AG08395 (cell line): ENCODE measurements at places on chromosomes 4 and X.

- no peak for DNase-seq
These were observed 371.1 kb downstream of the FBXO8 start for GRCh38 chr4:173912384-173912783.

DNA sequence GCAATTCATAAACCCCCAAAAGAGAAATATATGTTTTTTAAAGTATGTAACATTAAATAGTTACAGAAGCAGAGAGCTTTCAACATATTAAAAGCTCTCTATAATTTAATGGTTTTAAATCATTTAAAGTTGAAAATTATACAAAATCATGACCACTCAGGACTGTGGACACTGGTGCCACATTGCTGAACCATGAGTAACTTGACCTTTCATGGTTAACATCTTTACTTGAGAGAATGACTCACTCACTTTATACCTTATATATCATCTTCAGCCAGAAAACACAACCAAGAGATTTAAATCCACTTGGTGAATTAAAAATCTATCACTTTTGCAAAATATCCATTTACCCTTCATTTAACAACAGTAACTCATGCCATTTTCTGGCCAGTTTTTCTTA is 584.3 kb upstream of the SMIM31 start:
- DNase-seq: no peak

DNA sequence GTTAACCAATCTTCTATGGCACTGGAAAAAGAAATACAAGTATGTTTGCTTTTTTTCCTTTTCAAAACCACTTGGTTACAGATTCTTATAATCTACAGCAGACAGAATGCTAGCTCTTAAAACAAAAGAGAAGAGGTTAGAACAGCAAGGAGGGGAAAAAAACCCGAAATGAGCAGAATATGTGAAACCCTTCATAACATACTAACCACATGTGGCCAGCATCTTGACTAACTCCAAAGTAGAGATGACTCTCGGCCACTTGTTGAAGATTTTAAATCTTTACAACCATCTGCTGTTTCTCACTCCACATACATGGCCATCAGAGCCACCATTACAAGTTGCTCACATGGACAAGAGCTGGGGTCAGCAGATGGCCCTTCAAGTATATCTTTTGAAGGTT is 100.3 kb downstream of the PAPSS1 start:
- DNase-seq: peak; percentile 31

- no peak for DNase-seq
These were observed 158.9 kb downstream of the MID1IP1 start for GRCh38 chrX:38960137-38960536.

DNA sequence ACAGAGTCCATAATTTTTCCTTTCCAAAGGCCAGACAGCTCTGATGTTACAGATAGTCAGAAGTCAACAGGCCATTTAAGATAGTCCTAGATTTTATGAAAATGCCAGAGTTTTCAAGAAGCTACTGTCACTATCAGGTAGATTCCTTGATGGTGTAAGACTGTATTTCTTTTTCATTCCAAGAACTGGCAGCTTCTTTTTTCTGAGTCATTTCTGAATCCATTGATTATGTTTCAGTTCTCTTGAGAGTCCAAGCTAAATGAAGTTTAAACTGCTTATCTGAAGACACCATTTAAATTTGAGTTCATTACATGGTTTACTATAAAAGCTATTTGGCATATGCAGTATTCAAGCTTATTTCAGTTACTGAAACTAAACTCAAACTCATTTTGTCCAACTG is 44.6 kb downstream of the RASSF6 start:
- DNase-seq: no peak

GRCh38 chr4:152585023-152585441 is 49.1 kb upstream of the FBXW7 start:
- DNase-seq: no peak

DNA sequence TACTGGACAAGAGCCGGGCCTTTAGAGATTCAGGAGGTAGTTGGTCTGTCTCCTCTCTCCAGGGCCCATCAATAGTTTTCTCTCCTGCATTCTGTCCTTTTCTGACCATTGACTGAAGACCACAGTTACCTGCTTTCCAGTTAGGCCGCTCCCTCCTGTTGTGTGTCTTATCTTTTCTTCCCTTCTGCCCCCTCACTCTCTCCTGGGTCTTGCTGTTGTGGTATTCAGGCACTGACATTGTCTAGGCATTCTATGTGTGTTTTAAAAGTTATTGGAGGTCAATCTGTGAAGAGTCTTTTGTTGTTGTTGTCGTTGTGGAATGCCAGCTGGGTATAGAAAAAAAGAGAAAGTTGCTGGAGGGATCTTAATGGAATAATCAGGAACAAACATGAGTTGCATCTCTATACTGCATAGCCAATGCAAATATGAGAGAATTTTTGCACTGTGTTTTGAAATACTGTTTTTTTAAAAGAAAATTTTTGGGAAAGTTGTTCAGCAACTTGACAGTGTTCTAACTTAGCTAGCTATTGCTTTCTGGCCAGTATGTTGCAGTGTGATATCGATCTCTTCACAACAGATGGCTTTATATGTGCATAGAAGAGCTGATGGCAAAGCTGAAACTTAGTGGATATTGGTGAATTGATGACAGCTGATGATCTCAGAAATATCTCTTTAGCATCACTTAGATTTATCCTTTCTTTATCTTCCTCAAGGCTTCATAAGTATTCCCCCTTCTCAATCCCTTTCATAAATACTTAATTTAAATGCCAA is 240.7 kb downstream of the C4orf33 start:
- DNase-seq: no peak

DNA sequence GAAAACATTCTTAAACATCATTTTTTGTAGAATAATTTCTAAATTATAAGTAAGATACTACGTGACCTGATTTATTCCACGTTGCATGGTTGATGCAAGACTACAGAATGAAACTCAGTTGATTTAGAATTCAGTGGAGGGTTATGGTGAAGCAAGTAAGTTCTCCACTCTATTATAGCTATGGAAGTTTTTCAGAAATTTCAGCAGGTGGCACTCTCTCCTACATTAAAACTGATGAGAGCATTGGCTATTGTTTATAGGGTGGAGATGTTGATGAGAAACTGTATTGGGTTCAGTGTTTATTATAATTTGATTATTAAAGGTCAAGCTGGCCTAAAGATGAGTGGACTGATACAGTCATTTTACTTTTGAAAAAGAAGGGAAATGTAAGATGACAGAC is 88.0 kb downstream of the FNIP2 start:
- DNase-seq: peak; percentile 60

- DNase-seq: peak; percentile 52
These were observed 56.4 kb upstream of the XIAP start for GRCh38 chrX:123803331-123803983.

DNA sequence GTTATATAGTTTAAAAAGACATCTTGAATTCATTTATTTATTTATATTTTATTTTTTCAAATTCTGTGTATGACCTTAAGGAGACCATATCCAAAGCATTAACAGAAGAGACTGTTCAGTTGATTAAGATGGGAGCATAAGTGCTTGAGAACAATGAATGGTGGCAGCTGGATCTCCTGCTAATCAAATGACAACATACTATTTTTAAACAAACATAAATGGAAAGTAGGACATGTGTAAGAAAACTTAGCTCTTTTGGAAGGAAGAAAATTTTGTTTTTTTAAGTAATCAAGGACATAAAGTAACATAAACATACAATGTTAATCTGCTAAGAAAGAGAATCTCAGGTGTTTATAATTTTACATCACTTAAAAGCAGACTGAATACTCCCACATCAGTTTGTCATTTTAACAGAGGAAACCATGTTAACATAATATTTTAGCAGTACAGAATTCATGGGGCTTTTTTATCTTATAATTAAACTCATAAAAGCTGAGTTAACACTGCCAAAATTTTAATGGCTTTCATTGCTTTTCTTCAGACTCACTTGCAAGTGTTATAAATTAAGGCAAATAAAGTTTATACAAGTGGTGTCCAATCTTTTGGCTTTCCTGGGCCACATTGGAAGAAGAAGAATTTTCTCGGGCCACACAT is 95.1 kb downstream of the MAD2L1 start:
- no peak for DNase-seq

DNA sequence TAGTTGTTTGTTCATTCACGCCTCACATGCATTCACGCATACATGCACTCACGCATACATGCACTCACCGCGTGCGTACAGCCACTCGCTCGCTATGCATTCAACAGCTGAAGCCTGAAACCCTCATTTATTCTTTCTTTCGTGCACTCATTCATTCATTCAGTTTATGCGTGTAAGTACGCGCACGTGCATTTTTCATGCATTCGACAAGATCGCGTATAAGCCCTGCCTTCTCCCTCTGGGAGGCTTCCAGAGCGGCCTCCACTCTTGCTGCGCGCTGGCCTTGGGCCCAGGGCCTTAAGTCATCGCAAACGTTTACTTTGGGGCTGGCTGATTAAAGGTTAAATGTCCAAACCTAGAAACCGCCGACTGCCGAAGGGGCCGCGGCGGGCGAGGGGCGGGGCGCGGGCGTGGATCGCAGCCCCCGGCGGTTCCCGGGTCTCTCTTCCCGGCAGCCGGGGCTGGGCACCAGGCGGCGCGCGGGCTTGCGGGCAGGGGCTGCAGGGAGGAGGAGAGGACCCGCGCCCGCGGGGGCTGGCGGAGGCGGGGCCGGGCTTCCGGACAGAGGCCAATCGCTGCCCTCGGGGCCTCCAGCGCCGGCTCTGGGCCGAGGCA is at the start of gene GYG2:
GYG2 (plus strand) TSS at position 587 of the 615 bp plus-strand sequence. CDS start 1,259 bp downstream, outside the sequence.
- no peak for DNase-seq

GRCh38 chr4:166277853-166278252 is 404.8 kb downstream of the TLL1 start:
- DNase-seq: no peak

DNA sequence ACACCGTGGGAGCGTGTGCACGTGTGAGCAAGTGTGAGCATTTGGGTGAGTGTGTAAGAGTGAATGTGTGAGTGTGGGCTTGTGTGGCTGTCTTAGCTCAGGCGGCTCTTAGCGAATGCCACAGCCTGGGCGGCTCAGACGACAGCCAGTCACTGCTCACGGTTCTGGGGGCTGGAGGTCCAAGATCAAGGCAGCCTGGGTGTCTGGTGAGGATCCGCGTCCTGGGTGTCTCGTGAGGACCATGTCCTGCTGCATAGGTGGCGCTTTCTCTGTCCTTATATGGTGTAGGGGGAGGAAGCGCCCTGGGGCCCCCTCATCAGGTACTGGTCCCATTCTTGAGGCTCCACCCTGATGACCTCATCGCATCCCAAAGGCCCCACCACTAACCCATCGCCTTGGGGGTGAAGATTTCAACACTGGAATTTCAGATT is 4.5 kb downstream of the DOK7 start:
- DNase-seq: no peak

GRCh38 chrX:71493111-71493613 is 39.7 kb upstream of the OGT start:
- DNase-seq: no peak

- peak; percentile 11 for DNase-seq
These were observed at the start of gene CXCL5 for GRCh38 chr4:73998040-73999011. CXCL5 (minus strand) TSS chr4:73998677; CDS start chr4:73998581, 96 bp downstream.

GRCh38 chr4:48863728-48864127 is 32.8 kb downstream of the OCIAD1 start:
- DNase-seq: no peak

DNA sequence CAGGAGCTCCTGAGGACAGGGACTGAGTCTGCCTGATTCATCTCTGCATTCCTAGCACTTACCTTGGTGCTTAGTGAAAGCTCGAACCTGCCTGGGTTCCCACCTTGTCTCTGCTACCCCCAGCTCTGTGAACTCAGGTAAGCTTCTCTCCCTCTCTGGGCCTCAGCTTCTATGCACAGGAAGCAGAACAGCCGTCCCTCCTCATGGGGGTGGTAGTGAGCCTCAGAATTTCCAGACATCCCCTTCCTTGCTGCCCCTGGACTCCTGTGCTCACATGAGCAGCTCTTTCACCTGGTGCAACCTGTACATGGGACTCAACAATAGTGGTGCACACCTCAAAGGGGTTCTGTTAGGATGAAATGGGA is 50.8 kb downstream of the HTRA3 start:
- no peak for DNase-seq

GRCh38 chr4:101801958-101802357 is 11.4 kb downstream of the BANK1 start:
- no peak for DNase-seq

DNA sequence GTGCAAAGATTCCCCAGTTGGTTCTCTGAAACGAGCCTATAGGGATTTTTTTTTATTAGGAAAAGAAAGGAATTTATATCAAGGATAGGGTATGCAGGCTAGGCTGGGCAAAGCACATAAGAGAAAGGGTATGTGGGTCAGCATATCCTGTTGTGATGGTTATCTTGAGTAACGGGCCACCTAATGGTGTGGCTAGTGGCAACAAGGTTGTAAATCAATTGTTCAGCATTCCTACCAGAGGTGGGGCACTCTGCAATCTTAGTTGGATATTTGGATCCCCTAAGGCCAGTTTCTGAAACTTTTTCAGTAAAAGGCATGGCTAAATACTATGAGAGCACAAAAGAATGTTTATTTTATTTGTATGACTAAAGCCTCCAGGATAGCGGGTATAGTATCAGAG is 42.7 kb downstream of the DCAF12L1 start:
- no peak for DNase-seq

DNA sequence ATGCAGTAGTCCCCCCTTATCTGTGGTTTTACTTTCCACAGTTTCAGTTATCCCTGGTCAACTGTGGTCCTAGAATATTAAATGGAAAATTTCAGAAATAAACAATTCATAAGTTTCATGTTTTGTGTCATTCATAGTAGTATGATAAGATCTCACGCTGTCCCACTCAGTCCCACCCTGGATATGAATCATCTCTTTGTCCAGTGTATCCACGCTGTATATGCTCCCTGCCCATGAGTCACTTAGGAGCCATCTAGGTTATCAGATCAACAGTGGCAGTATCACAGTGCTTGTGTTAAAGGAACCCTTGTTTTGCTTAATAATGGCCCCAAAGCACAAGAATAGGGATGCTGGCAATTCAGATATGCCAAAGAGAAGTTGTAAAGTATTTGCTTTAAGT is 16.2 kb upstream of the SYTL4 start:
- DNase-seq: no peak

- DNase-seq: no peak
These were observed 341.0 kb upstream of the GATB start for GRCh38 chr4:152101556-152102435.

DNA sequence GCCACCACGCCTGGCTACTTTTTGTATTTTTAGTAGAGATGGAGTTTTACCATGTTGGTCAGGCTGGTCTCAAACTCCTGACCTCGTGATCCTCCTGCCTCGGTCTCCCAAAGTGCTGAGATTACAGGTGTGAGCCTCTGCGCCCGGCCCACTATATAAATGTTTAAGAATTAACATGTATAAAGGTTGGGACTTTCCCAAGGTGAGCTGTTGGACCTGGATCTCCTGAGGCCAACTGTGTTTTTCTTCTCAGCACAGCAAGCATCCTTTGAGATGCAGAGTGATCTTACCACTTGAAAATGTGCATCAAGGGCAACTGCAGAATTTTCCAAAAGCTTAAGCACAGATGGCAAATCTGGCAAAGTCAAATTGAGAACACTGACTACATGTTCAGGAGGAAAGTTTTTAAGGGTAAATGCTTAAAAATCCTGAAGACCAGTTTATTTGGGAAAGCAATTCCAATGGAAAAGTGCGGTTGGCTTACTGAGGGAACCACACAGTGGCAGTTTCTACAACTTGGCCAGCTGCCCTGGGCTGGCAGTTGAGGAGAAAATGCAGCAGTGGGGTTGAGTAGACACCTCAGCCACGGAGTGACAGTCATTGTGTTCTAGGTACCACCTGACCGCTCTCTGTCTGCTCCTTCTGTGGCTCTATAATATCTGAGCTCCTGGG is 168.9 kb downstream of the CBR4 start:
- DNase-seq: no peak

- no peak for DNase-seq
These were observed 226.4 kb downstream of the MAGEB5 start for GRCh38 chrX:26442340-26442739.
